Prostate gland (tissue), 2 donors: ENCODE measurements at places on chromosomes 16 and 17. TPM values are rescaled to one million over a fixed set of nuclear protein-coding genes. Genes with fewer than 3 reads are reported as not detected.

GRCh38 chr17:62913991-62914570 is 52.0 kb upstream of the TANC2 start:
- H3K27me3 ChIP-seq = no peaks in the 10 kb centered on the region
- no peak overlapping the region for H3K4me3 ChIP-seq
- no peak for DNase-seq

- no peak overlapping the region for H3K27ac ChIP-seq
- no peak for DNase-seq
- H3K36me3 ChIP-seq = peaks cover 10% of the 10 kb centered on the region
- H3K4me3 ChIP-seq = no peak overlapping the region
- no peaks in the 10 kb centered on the region for H3K4me1 ChIP-seq
- H3K27me3 ChIP-seq = no peaks in the 10 kb centered on the region
Measured at GRCh38 chr17:7191571-7192270, 12.6 kb upstream of the ASGR1 start.

The PRSS33 gene
- total RNA-seq = not detected

The RNF112 gene
- total RNA-seq = 2.3 TPM

The NSRP1 gene
- 21.1 TPM for total RNA-seq

The UNK gene
- total RNA-seq = 72.5 TPM
